ENCODE measurements at places on chromosomes 13 and 19.

DNA sequence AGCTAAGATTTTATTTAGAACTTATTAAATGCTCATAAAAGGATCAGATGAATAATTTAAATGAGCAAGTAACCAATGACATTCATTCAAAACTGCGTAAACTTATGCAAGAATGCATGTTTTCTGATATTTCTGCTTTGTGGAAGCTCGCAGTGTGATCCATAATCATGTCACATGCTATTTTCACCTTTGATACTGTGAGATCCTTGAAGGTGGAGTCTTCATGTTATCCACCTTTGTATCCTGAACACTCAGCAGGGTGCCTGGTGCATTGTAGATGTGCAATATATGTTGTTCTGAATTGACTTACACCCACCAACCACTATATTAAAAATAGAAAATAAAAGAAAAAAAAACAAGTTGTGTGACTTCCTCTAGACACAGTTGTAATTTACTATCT, 333.5 kb downstream of the DCT start:
- no peak for DNase-seq

DNA sequence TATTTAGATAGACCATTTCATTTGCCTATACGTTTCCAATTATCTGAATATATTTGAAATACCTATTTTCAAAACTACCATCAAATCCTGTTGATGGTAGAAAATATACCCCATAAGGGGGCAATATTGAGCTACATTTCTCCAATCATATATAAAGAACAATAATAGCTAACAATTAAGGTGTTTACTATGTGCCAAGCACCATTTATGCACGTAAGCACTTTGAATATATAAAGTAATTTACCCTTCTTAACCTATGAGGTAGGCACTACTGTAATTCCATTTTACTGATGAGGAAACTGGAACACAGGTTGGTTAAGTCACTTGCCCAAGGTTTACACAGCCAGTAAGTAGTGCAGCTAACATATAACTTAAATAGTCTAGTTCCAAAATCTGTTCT, 79.2 kb downstream of the UBL3 start:
- peak; percentile 53 for DNase-seq

- DNase-seq = no peak
Observed at GRCh38 chr13:59236944-59237343, 926.8 kb downstream of the DIAPH3 start.

GRCh38 chr13:84528408-84529070, 646.3 kb upstream of the SLITRK1 start:
- DNase-seq = no peak

GRCh38 chr19:32373585-32374295, 28.3 kb downstream of the ZNF507 start:
- peak; percentile 99 for DNase-seq

- DNase-seq = no peak
Observed at GRCh38 chr13:95222733-95223018, 78.6 kb downstream of the ABCC4 start.

DNA sequence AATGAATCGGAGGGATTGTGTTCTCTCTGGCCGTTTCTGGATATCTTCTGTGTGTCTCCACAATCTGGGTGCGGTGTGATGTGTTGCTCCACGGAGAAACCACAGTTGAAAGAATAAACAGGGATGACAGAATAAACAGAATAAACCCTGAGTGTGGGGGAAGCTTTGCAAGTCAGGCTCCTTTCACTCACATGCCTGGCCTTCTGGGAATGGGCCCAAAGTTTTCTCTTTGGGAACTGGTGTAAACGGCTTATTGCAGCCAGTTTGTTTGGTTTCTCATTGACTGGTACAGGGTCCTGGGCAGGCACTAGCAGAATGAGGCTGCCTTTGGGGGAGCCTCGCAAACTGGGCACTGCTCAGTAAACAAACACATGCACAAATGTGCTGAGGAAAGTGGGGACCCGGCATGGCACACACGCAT, 324.7 kb downstream of the DLEU7 start:
- DNase-seq = no peak

GRCh38 chr19:50535672-50536187, 22.0 kb upstream of the ASPDH start:
- DNase-seq = no peak

GRCh38 chr19:19751846-19752245, 18.9 kb upstream of the ZNF14 start:
- DNase-seq = no peak

DNA sequence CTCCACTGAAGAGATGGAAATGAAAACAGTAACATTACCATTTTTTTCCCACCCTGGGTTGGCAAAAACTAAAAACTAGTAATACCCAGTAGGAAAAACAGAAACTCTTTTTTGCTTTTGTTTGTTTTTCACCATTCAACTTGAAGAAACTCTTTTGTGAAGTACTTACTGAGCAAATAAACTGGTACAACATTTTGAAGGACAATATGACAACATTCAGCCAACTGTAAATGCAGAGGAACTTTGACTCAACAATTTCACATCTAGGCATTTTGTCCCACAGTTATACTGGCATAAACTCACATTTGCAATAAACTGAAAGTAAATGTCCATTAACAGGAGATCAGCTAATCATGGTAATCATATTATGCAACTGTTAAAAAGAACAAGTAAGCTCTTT, 152.5 kb downstream of the RNF17 start:
- no peak for DNase-seq

- DNase-seq = no peak
Observed at GRCh38 chr13:22561581-22561980, 619.2 kb upstream of the SGCG start.

DNA sequence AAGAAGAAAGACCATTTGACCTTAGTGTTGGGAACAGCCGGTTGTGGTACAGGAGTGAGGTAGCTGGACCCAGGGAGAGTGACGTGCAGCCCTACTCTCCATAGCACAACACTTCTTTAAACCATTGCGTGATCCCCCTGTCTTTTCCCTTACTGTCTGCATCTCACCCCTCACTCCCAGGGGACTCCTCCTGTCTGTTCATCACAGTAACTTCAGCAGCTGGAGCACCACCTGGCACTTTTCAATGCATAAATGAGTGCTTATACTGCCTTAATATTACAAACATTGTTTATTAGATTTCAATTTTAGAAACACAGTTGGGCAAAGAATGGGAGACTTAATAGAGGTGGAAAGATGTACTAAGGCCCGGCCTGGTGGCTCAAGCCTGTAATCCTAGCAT, 285.5 kb downstream of the UQCRFS1 start:
- no peak for DNase-seq

GRCh38 chr19:5894704-5895349, 8.8 kb downstream of the NDUFA11 start:
- DNase-seq = no peak

DNA sequence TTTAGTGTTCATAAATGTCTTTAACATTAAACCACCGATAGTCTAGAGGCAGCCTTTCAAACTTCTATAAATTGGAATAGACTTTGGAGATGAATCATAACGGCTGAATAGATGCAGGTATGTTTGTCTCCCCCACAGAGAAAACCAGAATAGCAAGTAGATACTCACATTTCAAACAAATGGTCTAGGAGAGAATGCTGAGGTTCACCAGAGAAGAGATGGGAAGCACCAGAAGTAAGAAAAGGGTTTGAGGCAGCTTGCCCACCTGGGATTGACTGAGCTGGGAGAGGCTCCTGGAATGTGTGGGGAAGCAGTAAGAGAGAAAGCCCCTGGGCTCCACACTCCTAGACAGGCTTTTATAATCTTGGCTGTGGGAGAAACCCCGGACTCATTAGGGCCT, 6.4 kb downstream of the IGFL3 start:
- DNase-seq = no peak

GRCh38 chr13:64423467-64423866, 2806.7 kb downstream of the PCDH9 start:
- no peak for DNase-seq

GRCh38 chr19:45866400-45867176, 2.5 kb downstream of the FOXA3 start:
- DNase-seq = no peak

GRCh38 chr19:53704011-53704410, 72.2 kb downstream of the DPRX start:
- DNase-seq = no peak

DNA sequence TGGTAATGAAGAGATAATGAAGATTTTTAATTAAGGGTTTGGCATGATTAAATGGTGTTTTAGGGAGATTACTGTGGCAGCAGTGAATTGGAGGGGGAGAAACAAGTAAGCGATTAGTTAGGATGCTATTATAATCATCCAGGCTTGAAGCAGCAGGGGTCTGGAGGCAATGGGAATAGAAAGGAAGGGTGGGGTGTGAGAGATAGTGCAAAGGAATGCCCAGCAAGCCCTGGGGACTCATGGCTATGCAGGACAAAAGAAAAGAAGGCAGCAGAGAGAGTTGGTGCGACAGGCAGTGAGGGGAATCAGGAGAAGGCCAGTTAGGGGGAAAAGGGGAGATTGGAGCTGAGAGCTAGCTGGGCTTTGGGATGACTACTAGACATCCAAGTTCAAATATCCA, 34.5 kb downstream of the SOX21 start:
- no peak for DNase-seq

DNA sequence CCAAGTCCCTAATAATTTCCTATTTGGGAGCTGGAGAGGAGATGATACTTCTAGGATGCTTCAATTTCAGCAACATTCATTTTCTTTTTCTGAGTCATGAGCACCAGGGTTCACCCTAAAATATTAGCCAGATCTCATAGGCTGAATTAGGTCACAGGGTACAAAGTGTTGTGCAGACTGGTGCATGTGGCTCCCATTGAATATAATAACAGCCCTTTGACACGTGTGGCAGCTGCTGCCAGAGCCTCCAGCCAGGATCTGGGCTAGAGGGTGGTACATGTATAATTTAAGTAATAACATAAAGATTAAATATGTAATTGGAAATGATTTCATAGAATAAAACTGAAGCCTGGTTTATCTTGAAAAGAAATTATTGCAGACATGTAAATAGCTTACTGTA, 244.9 kb downstream of the ATP8A2 start:
- no peak for DNase-seq

GRCh38 chr19:1080360-1081161, 13.6 kb downstream of the ARHGAP45 start:
- no peak for DNase-seq

DNA sequence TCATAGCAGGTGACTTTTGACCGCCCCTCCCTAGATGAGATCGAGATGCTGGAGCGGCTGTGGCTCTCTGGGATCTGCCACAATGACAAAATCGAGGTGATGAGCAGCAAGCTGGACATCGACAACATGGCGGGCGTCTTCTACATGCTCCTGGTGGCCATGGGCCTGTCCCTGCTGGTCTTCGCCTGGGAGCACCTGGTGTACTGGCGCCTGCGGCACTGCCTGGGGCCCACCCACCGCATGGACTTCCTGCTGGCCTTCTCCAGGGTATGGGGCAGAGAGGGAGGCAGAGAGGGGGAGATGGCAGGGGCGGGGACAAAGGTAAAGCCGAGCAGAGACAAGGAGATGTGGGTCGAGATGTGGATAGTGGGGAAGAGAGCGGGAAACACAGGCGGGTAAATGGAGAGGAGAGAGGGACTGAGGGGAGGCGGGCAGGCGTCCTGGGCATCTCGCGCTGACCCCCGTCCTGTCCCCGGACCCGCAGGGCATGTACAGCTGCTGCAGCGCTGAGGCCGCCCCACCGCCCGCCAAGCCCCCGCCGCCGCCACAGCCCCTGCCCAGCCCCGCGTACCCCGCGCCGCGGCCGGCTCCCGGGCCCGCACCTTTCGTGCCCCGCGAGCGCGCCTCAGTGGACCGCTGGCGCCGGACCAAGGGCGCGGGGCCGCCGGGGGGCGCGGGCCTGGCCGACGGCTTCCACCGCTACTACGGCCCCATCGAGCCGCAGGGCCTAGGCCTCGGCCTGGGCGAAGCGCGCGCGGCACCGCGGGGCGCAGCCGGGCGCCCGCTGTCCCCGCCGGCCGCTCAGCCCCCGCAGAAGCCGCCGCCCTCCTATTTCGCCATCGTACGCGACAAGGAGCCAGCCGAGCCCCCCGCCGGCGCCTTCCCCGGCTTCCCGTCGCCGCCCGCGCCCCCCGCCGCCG, 3.4 kb upstream of the GRWD1 start:
- no peak for DNase-seq

DNA sequence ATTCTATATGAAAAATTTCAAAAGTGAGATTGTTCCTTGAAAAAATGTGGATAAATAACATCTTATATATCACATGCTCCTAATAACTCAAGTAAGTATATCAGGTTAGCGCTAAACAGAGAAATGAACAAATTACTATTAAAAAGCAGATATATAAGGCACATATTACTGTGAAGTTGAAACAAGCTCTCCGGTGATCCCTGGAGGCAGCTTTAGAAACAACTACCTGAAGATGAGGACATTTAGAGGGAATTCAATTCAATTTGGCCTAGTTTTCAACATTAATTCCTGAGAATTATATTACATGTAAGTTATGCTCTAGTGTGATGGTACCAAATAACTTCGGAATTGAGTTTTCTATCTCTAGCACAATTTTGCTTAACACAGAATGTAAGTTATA, 1373.6 kb upstream of the SPRY2 start:
- DNase-seq = no peak

GRCh38 chr13:24564881-24565280, 52.3 kb upstream of the PARP4 start:
- no peak for DNase-seq

DNA sequence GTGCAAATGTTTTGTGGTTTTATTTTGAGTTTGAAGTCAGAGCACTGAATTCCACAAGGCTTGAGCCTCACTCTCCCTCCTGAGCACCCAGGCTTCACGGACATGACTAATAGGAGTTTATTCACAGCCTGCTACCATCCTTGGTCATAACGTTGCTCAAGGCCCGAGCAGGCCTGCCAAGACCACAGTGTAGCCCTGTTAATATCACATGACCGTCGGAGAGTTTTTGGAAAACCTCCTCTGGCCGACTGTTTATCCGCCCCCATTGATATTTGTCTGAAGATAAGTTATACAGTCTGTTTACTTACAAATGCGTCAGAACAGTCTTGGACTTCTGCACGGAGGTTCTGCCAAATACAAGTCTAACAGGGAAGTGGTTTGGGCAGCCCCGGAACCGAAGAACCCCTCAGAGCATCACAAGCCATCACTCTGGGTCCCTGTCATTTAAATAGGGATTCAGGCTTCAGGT, 89.9 kb downstream of the COL4A2 start:
- DNase-seq = peak; percentile 100

GRCh38 chr13:109255141-109255856, 531.1 kb downstream of the IRS2 start:
- DNase-seq = no peak

DNA sequence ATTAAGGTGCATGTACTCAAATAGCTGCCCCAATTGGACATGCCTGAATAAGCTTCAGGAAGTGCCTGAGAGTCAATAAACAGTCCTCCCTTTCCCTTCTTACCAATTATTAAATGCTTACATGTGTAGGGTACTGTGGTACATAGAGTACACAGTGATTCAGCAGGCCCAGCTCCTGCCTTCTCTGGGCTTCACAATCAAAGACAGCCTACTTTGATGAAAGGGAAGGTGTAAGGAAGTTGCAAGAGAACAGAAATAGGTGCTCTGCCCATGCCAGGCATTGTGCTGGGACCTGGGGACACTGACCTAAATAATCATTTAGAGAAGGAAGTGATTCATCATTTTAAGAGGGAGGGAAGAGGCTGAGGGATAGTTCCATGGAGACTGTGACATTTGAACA, 17.2 kb downstream of the FRY start:
- DNase-seq = peak; percentile 22
